ENCODE measurements at places on chromosomes 11 and 22.

- DNase-seq, result no peak
Measured at GRCh38 chr22:47331750-47332149, 569.3 kb downstream of the TBC1D22A start.

GRCh38 chr11:110431051-110431672, 1.4 kb downstream of the FDX1 start:
- DNase-seq, result peak; percentile 66

DNA sequence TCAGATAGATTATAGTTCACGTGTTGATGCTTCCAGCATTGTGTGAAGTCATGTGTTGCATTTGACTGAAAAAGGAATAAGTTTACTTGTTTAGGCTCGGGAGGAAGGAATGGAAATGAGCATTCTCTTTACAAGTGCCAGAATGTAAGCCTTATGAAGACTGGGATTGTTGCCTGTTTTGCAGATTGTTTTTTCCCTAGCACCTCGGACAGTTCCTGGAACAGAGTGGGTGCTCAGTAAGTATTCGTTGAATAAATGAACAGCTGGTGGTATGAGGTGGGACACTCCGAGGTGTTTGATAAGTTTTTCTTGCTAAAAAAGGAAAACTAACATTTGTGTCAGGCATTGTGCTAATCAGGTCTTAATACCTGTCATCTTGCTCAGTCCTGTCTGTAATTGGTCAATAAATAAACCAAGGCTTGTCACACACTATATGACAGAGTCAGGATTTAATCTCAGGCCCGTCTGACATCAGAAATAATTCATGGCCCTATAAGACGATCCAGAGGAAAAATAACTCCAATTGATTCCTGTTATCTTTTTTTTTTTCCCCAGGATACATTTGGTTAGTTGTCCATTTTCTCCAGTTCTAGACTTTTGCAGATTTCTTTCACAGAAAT, 304.7 kb downstream of the NELL1 start:
- no peak for DNase-seq

DNA sequence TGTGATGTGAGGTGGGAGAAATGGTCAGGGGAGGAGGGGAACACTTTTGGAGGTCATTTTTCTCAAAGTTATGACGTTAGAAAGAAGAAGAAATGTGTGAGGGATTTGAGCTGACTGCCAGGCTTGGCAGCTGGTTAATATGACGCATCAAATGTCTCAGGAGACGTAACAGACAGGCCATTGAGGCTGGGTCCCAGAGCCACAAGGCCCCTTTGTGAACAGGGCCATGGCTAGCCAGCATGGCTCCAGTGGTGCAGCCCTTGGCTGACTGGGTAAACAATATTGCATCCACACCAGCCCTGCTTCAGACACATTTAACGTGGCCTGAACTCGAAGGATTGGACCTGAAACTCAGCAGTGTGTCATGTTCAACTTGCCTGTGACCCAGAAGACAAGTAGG, 34.3 kb downstream of the AMOTL1 start:
- no peak for DNase-seq

DNA sequence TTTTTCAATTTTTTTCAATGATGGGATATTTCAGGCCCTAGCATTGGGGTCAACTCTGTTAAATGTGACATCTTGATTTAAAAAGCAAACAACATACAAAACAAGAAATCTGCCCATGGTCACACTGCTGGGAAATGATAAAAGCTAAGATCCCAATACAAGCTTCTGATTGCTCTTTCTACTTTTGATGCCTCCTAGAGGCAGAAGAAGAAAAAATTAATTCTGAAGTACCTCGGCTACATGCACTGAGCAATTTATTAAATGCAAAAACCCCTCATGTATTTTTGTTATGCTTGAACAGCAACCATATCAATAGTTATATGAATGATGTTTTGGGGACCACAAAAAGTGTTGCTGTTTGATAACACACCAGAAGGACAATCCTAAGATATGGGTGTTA, 342.1 kb upstream of the NARS2 start:
- DNase-seq, result no peak

Data from activated CD4-positive, alpha-beta T cell treated with anti-CD3 and anti-CD28 coated beads, Interleukin-2, amount 10 ng/mL, durations not matched to agents 24 days and 14 days (primary cell).